Aorta (tissue), 5 donors: ENCODE measurements at places on chromosomes 6 and 20. TPM values are rescaled to one million over a fixed set of nuclear protein-coding genes. Genes with fewer than 3 reads are reported as not detected.

DNA sequence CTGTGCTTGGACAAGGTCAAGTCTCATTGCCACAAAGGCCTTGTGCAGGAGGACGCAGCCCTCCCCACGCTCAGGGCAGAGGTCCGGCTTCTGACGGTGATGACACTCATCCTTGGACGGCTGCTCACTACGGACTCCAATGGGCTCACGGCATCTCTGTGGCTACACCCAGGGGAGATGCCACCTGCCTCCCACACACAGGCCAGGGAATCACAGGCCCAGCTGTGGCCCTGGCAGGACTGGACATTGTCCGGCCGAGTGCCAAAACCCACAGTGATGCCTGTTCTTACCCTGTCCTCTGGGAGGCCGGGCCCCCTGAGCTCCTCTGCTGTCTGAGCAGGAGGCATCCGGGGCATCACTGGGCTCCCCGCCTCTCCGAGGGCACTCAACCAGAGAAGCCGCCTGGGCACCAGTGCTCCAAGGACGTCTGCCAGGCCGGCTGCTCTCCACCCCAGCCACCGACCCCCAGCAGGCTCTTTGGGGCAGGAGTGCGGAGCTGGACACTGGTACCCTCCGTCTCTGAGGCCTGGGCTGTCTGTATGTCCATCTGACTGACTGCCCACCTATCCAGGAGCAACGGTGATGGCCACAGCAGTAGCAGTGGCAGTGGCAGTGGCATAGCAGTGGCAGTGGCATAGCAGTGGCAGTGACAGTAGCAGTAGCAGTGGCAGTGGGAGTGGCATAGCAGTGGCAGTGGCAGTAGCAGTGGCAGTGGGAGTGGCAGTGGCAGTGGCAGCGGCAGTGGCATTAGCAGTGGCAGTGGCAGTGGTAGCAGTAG is 1.9 kb downstream of the RBBP8NL start:
- no peaks in the 10 kb centered on the region for H3K36me3 ChIP-seq
- H3K27ac ChIP-seq = no peak overlapping the region
- no peaks in the 10 kb centered on the region for H3K4me1 ChIP-seq
- no peak for DNase-seq

DNA sequence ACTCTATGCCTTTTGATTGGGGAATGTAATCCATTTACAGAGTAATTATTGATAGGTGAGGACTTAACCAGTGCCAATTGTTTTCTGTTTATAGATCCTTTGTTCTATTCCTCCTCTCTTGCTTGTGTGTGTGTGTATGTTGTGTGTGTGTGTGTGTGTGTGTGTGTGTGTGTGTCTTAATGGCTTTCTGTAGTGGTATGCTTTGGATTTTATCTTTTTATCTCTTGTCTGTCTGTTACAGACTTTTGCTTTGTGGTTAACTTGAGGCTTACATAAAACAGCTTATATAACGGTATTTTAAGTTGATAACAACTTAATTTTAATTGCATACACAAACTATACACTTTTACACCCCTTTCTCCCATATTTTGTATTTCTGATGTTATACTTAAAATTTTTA is 54.7 kb downstream of the CDC5L start:
- no peaks in the 10 kb centered on the region for H3K27me3 ChIP-seq
- no peak overlapping the region for H3K27ac ChIP-seq

GRCh38 chr6:131199568-131200272 is 64.5 kb downstream of the AKAP7 start:
- no peaks in the 10 kb centered on the region for H3K4me1 ChIP-seq
- DNase-seq = peak; percentile 54
- H3K36me3 ChIP-seq = no peaks in the 10 kb centered on the region
- no peak overlapping the region for H3K27ac ChIP-seq
- H3K4me3 ChIP-seq = no peak overlapping the region

The CCN5 gene
- total RNA-seq = 186 TPM

The MEI4 gene
- not detected for total RNA-seq

GRCh38 chr6:66896415-66896814 is 1189.4 kb upstream of the EYS start:
- H3K36me3 ChIP-seq = no peaks in the 10 kb centered on the region
- no peak for DNase-seq
- no peak overlapping the region for H3K4me3 ChIP-seq
- H3K27me3 ChIP-seq = no peaks in the 10 kb centered on the region
- H3K27ac ChIP-seq = no peak overlapping the region

The RIPPLY2 gene
- not detected for total RNA-seq

GRCh38 chr6:155398221-155398620 is 57.4 kb downstream of the NOX3 start:
- H3K4me1 ChIP-seq = no peaks in the 10 kb centered on the region
- H3K4me3 ChIP-seq = no peak overlapping the region
- DNase-seq = no peak
- no peak overlapping the region for H3K27ac ChIP-seq
- H3K36me3 ChIP-seq = no peaks in the 10 kb centered on the region

The SAMD10 gene
- total RNA-seq = 4.1 TPM

The TAAR2 gene
- total RNA-seq = not detected

The WFDC2 gene
- total RNA-seq = 2.3 TPM

GRCh38 chr6:96213784-96214183 is 198.0 kb downstream of the FUT9 start:
- H3K27me3 ChIP-seq = no peaks in the 10 kb centered on the region
- H3K4me3 ChIP-seq = no peak overlapping the region
- H3K4me1 ChIP-seq = no peaks in the 10 kb centered on the region
- DNase-seq = no peak
- H3K27ac ChIP-seq = no peak overlapping the region
- no peaks in the 10 kb centered on the region for H3K36me3 ChIP-seq

GRCh38 chr6:153790048-153790447 is 249.0 kb upstream of the OPRM1 start:
- H3K4me3 ChIP-seq = no peak overlapping the region
- no peaks in the 10 kb centered on the region for H3K27me3 ChIP-seq
- peak overlapping the region; percentile 26 for H3K27ac ChIP-seq
- no peaks in the 10 kb centered on the region for H3K36me3 ChIP-seq
- DNase-seq = no peak

DNA sequence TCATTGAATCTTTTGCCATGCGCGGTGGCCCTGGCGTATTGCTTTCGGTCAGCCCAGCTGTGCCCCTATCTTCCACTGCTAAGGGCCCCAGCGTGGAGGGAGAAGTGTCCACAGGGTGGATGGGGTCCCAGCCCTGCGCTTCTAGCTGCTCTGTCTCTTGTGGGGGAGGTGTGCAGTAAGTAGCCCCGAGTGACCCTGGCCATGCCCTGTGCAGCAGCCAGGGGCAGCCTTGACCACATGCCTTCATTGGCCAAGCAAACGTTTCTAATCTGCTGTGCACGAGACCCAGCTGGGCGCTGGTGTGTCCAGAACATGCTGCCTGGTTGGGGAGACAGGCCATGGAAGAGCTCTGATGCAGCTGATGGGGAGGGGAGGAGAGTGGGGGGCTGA is 13.6 kb downstream of the TMEM181 start:
- no peaks in the 10 kb centered on the region for H3K4me1 ChIP-seq
- no peaks in the 10 kb centered on the region for H3K27me3 ChIP-seq
- H3K36me3 ChIP-seq = no peaks in the 10 kb centered on the region
- H3K4me3 ChIP-seq = no peak overlapping the region

GRCh38 chr20:50996901-50997865 is 25.7 kb downstream of the KCNG1 start:
- H3K27ac ChIP-seq = no peak overlapping the region
- no peaks in the 10 kb centered on the region for H3K27me3 ChIP-seq
- DNase-seq = no peak
- H3K36me3 ChIP-seq = no peaks in the 10 kb centered on the region
- no peaks in the 10 kb centered on the region for H3K4me1 ChIP-seq
- no peak overlapping the region for H3K4me3 ChIP-seq

The TPMT gene
- total RNA-seq = 6.5 TPM

DNA sequence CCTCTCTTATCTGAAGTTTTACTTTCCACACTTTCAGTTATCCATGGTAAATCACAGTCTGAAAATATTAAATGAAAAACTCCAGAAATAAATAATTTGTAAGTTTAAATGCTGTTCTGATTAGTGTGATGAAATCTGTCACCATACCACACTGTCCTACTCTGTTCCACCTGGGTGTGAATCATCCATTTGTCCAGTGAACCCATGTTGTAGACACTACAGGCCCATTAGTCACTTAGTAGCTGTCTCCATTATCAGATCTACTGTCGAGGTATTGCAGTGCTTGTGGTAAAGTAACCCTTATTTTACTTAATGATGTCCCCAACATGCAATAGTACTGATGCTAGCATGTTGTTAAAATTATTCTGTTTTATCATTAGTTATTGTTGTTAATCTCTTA is 29.2 kb upstream of the MMS22L start:
- no peak overlapping the region for H3K4me3 ChIP-seq
- H3K27ac ChIP-seq = no peak overlapping the region
- H3K36me3 ChIP-seq = no peaks in the 10 kb centered on the region
- no peaks in the 10 kb centered on the region for H3K27me3 ChIP-seq
- no peak for DNase-seq

The OLIG3 gene
- total RNA-seq = not detected

The OR2J3 gene
- total RNA-seq = not detected

The EFCAB8 gene
- 1.1 TPM for total RNA-seq

GRCh38 chr6:146915671-146916127 is 288.5 kb upstream of the STXBP5 start:
- peaks cover 4% of the 10 kb centered on the region for H3K4me1 ChIP-seq
- no peak overlapping the region for H3K4me3 ChIP-seq
- peak overlapping the region; percentile 59 for H3K27ac ChIP-seq
- DNase-seq = no peak
- no peaks in the 10 kb centered on the region for H3K27me3 ChIP-seq

The HLA-DMB gene
- total RNA-seq = 20.1 TPM

DNA sequence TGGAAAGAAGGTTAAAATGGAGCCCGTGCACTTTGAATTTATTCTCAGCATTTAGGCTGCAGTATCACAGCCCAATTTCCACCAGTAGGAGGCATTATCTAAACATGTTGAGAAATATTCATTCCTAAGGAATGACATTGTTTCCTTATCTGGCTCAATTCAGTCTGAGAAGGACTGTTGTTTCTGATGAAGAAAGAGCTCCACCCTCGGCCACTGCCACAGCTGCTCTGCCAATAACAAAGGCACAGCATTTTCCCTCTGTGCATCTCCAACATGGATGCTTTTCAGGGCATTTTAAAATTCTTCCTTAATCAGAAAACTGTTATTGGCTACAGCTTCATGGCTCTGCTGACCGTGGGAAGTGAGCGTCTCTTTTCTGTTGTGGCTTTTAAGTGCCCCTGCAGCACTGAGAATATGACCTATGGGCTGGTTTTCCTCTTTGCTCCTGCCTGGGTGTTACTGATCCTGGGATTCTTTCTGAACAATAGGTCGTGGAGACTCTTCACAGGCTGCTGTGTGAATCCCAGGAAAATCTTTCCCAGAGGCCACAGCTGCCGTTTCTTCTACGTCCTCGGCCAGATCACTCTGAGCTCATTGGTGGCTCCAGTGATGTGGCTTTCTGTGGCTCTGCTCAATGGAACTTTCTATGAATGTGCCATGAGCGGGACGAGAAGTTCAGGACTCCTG is at the start of gene CALHM5:
Gene CALHM5 (plus strand): TSS at position 216 of the 687 bp plus-strand sequence. CDS start 58 bp downstream, at position 274.
- H3K27me3 ChIP-seq = no peaks in the 10 kb centered on the region
- H3K4me1 ChIP-seq = peaks cover 2% of the 10 kb centered on the region
- peak; percentile 65 for DNase-seq
- peak within 1 kb of the TSS; percentile 36 for H3K27ac ChIP-seq
- H3K4me3 ChIP-seq = peak within 1 kb of the TSS; percentile 87
- peaks cover 3% of the 10 kb centered on the region for H3K36me3 ChIP-seq

- no peak overlapping the region for H3K4me3 ChIP-seq
- H3K27me3 ChIP-seq = no peaks in the 10 kb centered on the region
- peaks cover 1% of the 10 kb centered on the region for H3K36me3 ChIP-seq
- no peaks in the 10 kb centered on the region for H3K4me1 ChIP-seq
- H3K27ac ChIP-seq = no peak overlapping the region
Measured at GRCh38 chr6:24649691-24650090, 3.7 kb upstream of the KIAA0319 start.

DNA sequence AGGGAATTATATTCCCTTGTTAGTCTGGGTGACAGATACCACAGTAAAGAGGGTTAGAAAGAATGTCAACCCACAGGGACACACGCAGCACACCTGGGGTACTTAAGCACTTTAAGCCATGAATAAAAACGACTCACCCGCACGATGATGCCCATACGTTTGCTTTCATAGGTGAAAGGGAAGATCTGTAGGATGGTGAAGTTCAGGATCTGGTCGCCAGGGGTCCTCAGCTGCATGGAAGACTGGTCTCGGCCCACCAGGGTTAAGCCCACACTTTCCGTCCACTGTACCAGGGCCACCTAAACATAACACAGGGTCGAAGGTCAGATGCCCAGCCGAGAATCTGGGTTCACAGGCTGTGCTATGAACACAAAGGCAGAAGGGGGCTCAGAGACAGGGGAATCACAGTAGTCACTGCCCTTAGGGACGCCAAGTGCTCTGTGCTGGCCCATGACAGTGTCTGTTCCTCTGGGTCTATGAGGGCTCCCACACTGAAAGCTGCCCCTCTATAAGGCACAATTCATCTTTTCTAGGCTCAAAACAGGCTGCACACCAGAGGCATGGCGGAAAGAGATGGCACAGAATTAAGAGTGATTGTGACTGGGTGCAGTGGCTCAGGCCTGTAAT is 96.8 kb upstream of the NFATC2 start:
- H3K4me3 ChIP-seq = no peak overlapping the region
- no peaks in the 10 kb centered on the region for H3K27me3 ChIP-seq
- peak; percentile 73 for DNase-seq
- H3K27ac ChIP-seq = no peak overlapping the region

- peaks cover 2% of the 10 kb centered on the region for H3K4me1 ChIP-seq
- no peaks in the 10 kb centered on the region for H3K36me3 ChIP-seq
- no peak overlapping the region for H3K4me3 ChIP-seq
- no peaks in the 10 kb centered on the region for H3K27me3 ChIP-seq
Measured at GRCh38 chr6:79463621-79464050, 73.6 kb downstream of the LCA5 start.

The RBM24 gene
- 2.5 TPM for total RNA-seq

The LY6G5B gene
- 20.8 TPM for total RNA-seq

DNA sequence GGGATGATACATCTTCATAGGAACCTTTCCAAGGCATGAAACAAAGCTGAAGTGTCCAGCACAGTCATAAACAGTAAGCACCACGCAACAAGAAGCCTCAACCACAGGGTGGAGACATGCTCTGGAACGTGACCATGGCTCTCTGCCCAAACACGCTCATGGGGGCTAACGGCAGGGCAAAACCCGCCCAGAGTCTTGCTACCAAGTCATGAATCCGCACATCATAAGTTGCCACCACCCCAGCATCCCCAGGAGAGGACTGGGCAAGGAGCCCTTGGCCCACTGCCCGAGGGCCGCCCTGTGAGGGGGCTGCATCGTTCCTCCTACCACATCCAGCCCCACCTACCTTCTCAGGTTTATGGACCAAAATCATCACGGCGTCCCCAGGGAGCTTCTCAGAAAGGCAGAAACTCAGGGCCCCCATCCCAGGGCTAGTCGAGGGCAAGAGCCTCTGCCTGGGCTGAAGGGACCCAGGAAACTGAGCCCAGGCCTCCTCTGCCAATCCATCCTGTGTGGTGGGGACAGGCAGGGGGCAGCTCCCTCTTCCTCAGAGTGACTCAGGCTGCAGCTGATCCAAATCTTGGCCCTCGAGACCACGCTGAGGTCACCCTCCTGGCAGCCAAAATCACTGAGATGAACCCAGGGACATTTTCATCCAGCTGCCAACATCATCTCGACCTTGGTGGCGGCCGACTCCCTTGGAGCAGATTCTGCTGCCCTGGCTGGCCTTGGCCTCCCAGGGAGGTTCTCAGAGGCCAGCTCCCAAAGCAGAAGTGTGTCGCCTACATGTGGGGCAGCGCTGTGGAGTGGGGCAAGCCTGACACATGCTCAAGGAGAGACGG is 42.6 kb downstream of the BMP7 start:
- no peaks in the 10 kb centered on the region for H3K27me3 ChIP-seq
- H3K27ac ChIP-seq = no peak overlapping the region
- H3K4me1 ChIP-seq = no peaks in the 10 kb centered on the region
- H3K4me3 ChIP-seq = no peak overlapping the region
- H3K36me3 ChIP-seq = no peaks in the 10 kb centered on the region
- peak; percentile 79 for DNase-seq

The C6orf132 gene
- 3.1 TPM for total RNA-seq
